Adrenal gland (tissue), 19 donors: ENCODE measurements at places on chromosomes 4 and X. TPM values are rescaled to one million over a fixed set of nuclear protein-coding genes. Genes with fewer than 3 reads are reported as not detected.

ERAS gene
- not detected for total RNA-seq

NDP gene
- not detected for total RNA-seq

MAGEA4 gene
- total RNA-seq = not detected

OR13H1 gene
- not detected for total RNA-seq

KCNE5 gene
- 2.0 TPM for total RNA-seq

PPP3CA gene
- 61.4 TPM for total RNA-seq

GIMD1 gene
- total RNA-seq = not detected
